NCI-H460 (cell line): ENCODE measurements at places on chromosomes 7 and 10.

DNA sequence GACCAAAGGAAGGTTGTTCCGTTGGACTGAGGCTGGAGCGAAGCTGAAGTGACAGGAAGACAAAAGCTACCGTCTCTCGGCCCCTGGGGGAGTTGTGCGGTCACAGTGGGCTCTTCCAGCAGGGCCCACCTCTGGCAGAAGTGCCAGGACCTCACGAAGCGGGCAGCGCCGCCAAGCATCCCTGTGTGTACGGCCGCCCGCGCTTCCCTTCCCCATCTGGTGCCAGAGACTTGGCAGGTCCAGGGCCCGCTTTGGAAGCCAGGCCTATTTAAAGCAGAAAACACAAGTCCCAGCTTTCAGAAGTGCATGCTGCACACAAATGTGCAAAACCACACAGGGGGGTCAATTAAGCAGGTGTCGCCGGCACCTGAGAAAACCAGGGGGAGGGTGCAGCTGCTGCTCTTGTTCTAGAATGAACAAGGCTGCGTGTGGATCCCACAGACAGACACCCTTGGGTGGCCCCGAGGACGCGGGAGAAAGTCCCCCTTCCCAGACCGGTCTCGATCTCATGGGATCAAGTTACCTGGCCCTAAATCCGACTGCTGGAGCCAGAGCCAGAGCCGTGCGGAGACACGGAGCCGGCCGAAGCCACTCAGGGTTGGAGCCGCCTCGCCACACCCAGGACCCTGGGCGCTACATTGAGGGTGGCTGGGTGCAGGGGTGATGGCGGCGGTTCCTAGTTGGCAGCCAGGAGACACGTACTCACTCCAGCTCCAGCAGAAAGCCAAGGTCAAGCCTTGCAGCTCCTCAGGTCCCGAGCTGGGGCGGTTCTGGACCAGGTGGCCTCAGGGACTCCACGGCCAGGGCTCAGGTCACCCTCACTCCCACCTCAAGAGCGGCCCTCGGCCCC, 51.8 kb upstream of the PPP2R2D start:
- no peak for DNase-seq

GRCh38 chr10:130215151-130215930, 79.2 kb downstream of the GLRX3 start:
- DNase-seq = no peak

DNA sequence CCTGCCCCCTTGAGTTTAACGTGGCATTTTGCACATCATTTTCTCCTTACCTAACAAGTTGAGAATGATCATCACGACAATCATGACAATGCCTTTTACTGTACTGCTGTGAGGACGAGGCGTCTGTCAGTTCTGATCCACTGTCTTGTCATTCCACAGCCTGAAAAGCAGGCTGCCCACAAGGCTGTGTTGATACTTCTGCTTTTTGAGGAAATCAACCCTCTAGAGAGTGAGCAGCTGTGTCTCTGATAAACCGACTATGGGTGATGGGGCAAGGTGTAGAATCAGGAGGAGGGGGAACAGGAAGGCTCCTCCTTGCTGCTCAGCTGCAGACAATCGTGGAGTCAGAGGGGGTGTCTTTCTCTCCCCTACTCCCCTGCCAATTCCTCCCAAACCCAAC, 30.6 kb upstream of the C10orf120 start:
- no peak for DNase-seq

DNA sequence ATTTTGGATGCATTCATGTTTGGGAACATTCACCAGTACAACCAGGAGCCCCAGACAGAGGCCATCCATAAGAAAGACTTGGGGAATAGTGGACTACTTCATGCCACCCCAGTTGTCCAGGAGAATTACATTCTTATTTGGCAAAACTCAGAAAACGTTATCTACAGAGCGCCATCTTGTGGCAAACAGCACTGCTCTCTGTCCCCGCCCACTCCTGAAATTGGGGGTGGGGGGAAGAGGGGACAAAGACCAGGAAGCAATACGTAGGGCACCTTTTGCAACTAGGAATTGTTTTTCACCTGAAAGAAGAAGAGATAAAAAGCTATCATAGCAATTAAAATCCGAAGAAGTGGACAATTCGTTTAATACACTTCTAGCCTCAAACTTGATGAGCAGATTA, 134.6 kb upstream of the MGMT start:
- no peak for DNase-seq

- DNase-seq = no peak
These were observed 85.2 kb upstream of the CDC14C start for GRCh38 chr7:48839108-48839507.

GRCh38 chr10:73910764-73911552, at the start of gene PLAU:
Gene PLAU (plus strand): TSS chr10:73911132. CDS start chr10:73911556, 424 bp downstream.
- DNase-seq = no peak

DNA sequence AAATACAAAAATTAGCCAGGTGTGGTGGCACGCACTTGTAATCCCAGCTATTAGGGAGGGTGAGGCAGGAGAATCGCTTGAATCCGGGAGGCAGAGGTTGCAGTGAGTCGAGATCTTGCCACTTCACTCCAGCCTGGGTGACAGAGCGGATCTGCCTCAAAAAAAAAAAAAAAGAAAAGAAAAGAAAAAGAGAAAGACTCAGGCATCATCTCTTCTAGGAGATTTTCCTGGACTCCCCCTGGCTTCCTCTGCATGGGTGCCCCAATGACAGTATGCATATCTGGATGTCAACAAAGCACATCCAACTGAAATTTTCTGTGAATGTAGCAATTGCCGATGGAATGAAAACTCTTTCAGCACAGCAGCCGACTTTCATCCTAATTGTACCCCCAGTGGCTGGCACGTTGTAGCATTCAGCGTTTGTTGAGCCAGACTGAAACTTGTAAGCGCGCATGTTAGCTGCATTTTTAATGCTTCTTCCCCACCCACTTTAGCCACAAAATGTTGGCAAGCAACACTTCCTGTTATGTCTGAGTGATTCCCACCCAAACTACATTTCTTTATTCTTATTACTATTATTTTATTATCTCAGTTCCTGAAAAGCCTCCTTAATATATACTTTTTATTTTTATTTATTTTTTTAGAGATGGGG, 70.2 kb downstream of the PRTFDC1 start:
- DNase-seq = no peak

- no peak for DNase-seq
These were observed 81.2 kb downstream of the C1GALT1 start for GRCh38 chr7:7263297-7264230.

GRCh38 chr7:40979296-40979695, 723.6 kb downstream of the INHBA start:
- no peak for DNase-seq

DNA sequence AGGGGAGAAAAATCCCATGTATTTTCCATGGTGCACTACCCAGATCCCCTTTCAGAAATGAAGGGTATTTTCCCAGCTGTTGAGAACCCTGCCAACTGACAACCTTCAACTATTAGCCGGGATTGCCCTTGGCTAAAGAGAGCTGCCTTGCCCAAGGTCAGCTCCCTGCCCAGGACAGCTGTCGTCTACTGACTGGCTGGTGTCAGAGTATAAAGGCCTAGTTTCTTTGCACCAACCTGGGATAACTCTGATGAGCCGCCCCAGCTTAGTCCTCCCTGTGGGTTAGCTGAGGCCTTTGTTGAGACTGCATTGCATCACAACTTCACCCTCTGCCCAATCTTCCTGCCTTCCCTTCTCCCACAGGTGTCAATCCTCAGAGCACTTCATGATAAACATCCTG, 147.2 kb upstream of the RHEB start:
- no peak for DNase-seq

- no peak for DNase-seq
These were observed 77.3 kb downstream of the CALD1 start for GRCh38 chr7:134856691-134857090.

GRCh38 chr7:142303650-142304049, 45.8 kb upstream of the PRSS58 start:
- no peak for DNase-seq

DNA sequence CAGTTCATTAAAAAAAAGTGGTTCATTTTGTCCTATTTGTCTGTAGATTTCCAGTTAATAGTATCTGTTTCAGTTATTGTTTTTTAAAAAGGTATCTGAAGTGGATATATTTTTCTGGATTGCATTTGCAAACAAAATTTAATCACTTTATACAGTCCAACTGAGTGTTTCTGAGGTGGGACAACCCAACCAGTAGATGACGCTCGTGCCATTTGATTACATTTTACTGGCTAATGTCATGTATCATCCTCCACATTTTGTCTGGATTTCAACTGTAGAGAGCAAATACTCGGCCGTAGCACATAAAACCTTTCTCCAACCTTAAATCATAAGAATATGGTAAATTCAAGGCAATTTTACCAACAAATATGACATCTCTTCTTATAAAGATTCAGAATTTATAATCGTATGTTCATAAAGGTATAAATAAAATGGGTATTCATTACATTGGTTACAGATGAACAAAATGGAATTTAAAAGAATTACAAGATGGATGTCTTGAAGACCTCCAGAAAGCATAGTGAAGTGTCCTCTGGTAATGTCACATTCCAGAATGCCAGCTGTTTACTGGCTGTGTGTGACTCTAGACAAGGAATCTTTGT, 789.0 kb downstream of the PHTF2 start:
- DNase-seq = peak; percentile 50

- DNase-seq = no peak
These were observed 5.5 kb downstream of the VWDE start for GRCh38 chr7:12398186-12398585.

- no peak for DNase-seq
These were observed 183.3 kb downstream of the ELAPOR2 start for GRCh38 chr7:86876146-86876545.

DNA sequence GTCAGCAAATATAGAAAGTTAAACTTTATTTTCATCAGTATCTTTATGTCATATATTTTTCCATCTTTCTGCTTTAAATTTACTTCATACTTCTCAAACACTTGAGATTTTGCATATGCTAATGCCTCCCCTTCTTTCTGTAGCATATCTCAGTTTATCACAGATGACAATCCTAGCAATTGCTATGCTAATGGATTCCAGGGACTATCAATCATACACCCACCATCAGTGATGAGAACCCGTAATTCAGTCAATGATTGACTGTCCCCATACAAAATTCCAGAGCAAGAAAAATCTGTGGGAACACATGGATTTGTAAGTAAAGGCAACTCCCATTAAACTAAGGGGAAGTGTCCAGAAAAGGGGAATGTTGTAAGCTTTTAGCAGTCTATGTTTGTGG, 432.4 kb upstream of the SEMA3D start:
- DNase-seq = no peak

DNA sequence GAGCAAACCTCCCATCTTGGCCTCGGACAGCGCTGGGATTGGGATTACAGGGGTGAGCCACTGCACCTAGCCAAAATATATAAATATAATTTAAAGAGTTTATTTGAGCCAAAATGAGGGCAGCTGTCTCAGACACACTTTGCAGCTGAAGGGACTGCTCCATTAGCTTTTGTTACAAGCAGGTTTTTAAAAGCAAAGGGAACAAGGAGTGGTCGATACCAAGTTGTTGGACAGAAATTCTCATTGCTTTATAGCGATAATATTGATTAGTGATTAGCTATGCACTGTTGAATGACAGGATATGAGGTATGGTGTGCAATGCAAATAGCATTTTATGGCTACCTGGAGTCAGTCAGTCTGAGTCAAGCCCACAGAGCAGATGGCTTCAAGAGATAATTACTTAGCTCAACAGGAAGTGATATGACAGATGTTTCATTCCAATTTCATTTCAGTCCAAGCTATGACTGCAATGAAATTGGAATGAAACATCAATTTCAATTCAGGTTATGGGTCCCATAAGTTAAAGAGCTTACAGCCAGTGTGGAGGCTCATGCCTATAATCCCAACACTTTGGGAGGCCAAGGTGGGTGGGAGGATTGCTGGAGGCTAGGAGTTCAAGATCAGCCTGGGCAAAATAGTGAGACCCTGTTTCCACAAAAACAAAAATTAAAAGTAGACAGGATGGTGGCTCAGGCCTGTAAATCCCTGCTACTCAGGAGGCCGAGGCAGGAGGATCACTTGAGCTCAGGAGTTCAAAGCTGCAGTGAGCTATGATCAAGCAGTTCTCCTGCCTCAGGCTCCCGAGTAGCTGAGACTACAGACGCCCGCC, 23.1 kb downstream of the TYW1 start:
- DNase-seq = no peak

DNA sequence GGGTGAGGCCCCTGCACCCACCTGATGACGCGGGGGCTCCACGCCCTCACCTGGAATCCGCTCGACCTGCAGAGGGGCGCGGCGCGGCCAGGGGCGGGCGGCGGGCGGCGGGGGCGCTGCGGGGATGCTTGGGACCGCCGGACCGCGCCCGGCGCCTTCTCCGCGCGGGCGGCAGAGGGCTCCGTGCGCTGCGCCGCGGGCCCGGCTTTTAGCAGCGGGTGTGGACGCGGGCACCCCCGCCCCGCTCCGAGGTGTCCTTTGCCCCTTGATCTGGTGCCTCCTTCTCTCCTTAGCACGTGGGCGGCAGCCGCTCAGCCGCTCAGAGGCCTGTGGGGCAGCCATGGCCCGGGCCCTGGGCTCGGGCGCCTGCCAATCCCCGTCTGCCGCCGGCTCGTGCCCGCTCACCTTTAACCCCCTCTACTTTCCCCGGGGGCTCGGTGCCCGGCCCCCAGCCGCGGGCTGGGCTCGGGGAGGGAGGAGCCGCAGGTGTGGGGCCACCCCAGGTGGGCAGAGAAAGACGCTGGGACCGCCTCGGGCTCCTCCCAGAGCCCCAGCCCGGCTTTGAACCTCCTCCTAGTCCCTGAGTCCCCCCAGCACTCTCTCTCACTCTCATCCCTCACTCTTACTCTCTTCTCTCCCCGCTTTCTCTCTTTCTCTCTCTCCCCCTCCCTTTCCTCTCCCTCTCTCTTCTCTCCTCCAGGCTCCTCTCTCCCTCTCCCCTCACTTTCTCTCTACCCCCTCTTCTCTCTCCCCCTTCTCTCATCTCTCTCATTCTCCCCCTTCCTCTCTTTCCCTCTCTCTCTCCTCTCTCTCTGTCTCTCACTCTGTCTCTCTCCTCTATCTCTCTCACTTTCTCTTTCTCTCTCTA, 19.7 kb upstream of the VPS37D start:
- DNase-seq = no peak

DNA sequence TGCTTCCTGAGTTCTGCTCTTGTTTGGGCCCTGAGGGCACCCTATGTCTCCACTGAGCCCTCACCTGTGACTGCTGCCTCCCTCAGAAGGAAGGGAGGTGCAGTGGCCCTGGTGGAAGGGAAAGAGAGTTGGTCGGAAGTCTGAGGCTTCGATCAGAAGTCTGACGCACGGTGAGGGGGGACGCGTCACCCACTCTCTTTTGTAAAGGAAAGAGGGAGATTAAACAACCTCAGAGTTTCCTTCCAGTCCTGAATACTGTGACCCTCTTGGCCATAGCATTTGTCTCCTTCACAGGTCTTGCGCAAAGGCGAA, 31.4 kb upstream of the TRIM8 start:
- DNase-seq = no peak

GRCh38 chr10:86526606-86527005, 5.0 kb upstream of the WAPL start:
- no peak for DNase-seq

GRCh38 chr7:114663502-114663901, 248.9 kb downstream of the FOXP2 start:
- peak; percentile 35 for DNase-seq

- DNase-seq = no peak
These were observed 93.1 kb downstream of the CDK14 start for GRCh38 chr7:90689260-90689659.
